ENCODE measurements at places on chromosomes 13 and 19.

- DNase-seq = no peak
Observed at GRCh38 chr19:19192910-19193423, 909 bp downstream of the RFXANK start.

GRCh38 chr13:27027086-27027667 is 144.4 kb downstream of the USP12 start:
- no peak for DNase-seq

DNA sequence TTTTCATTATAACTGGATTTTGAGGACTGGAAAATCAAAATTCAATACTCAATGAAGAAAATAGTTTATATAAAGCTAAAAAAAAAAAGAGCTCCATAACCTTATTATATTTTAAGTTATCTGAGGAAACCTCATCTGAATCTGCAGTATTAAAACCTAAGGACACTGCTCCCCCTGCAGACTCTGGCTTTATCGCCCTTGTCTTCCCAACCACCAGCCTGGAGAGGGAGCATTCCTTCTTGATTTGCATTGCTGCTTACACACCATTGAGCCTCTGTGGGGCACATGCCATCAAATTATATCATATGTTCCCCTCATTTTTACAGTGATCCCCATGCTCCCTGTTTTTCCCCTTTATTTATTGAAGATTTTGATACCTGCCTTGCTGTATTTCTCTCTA is 871.4 kb upstream of the GPC6 start:
- DNase-seq = peak; percentile 27

- DNase-seq = peak; percentile 51
Observed at GRCh38 chr19:33235269-33235995, 9.8 kb upstream of the SLC7A10 start.

- no peak for DNase-seq
Observed at GRCh38 chr19:6613711-6614110, 22.8 kb upstream of the CD70 start.

- no peak for DNase-seq
Observed at GRCh38 chr13:28049215-28049614, 51.2 kb downstream of the FLT3 start.

DNA sequence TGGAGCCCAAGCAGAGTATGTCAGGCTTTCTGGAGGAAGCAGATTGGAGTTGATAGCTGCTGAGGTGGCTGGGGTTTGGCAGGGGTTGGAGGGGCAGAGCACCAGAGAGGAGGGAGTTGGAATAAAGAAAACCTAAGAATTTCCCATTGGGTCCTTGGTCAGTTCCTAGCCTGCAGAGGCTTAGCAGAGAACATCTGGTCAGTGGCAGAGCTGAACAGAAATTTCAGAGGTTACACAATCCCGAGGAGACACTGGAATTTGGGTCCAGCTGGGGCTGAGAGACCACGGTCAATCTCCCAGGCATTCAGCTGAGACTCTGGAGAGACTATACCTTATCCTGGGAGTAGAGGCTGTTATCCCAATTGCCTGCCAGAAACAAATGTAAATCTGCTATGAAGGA is 84.4 kb downstream of the DPY19L3 start:
- no peak for DNase-seq

DNA sequence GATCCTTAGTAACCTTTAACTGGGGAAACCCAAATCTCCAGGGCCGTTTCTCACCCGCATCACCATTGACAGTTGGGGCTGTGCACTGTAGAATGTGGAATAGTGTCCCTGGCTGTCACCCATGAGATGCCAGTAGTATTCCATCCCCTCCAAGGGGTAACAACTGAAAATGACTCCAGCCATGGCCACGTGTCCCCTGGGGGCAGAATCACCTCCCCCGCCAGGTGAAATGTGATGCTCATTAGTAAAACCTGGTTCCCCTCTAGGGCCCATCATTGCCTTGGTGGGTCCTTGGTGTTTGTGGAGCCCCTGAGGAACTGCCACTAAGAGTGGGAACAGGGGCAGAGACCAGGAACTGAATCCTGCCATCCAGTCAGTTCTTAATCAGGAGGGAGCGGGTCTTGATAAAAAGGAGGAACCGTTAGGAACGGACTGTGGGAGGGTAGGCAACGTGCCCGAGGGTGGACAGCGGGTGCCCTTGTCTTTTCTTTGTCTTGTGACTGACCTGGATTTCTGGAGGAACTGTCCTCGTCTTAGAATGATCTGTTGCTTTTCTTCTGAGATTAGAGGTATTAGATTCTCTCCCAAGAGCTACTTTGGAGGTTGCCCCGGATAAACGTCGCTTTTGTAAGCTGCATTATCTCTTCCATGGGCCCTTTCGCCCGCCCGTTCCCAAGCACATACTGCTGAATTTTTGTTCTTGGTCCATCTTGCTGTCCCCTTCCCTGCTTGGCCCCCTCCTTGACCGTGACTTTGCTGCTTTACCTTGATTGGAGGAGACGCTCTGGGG is 3.5 kb downstream of the MYO9B start:
- DNase-seq = no peak

DNA sequence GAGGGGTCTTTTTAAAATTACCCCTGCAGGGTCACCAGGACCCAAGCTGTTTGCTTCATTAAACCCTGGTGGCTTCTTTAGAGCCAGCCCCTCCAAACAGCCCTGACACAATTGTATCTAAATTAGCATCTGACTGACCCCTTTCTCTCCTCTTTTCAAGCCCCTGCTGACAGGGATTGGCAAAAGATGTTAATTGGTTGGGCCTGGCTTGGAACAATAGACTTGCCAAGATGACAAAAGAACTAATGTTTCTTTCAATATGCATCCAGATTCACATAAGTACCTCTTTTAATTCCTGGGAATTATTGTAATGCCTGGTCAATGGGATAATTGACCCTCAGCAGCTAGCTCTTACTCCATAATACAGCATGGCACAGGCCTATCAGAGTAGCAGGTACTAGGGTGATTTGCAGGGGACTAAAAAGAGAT is 140.8 kb downstream of the SHISA2 start:
- peak; percentile 25 for DNase-seq

GRCh38 chr13:23679220-23679619 is 109.0 kb downstream of the TNFRSF19 start:
- DNase-seq = no peak

- DNase-seq = peak; percentile 79
Observed at GRCh38 chr19:940591-941291, 14.9 kb downstream of the ARID3A start.
